ENCODE measurements at places on chromosomes 16 and 17.

DNA sequence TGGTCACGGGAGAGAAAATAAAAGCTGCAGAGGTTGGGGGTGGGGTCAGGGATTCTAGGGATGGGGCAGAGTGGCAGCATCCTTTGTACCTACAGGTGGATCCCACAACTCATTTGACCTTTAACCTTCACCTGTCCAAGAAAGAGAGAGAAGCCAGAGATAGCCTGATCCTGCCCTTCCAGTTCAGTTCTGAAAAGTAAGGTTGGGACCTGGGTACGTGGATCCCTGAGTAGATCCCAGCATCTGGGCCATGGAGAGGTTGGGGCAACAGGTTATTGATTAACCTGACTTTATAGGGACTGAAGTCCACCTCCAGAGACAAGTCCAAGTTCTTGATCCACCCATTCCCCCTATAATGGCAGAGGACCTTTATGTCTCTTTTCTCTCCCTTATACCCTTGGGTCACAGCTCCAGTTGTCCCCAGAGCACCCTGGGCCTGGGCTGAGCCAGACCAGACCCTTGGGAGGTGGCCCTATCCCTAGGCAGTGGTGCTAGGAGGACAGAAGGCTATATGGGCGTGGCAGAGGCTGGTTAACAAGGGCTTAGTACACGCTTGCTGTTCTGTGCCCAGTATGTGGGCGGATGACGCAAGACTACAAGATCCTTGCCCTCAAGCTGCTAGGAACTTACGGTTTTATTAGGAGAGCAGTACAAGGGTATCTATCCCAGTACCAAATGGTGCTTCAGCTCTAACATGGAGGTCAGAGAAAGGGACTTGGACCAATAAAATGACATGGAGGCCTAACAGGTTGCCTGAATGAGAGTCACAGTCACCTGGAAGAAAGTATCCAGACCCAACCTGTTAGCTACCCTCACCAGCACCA is 3.3 kb downstream of the CLDN7 start:
- DNase-seq = no peak

DNA sequence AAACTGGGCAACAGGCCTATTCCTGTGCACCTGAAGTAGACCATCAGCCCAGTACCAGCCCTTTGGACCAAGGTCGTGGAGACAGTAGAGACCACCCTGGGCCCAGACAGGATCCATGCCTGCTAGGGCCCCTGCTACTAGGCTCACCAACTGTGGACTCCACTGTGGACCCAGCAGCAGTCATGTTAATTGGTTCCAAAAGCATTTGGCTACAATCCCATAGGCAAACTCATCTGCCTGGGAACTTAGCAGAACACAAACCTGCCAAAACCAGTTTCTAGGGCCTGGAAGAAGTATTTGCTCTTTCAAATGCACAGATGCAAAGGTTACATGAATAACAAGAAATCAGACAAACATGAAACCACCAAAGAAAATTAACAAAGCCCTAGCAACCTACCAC is 53.1 kb downstream of the ACSM2A start:
- DNase-seq = no peak

DNA sequence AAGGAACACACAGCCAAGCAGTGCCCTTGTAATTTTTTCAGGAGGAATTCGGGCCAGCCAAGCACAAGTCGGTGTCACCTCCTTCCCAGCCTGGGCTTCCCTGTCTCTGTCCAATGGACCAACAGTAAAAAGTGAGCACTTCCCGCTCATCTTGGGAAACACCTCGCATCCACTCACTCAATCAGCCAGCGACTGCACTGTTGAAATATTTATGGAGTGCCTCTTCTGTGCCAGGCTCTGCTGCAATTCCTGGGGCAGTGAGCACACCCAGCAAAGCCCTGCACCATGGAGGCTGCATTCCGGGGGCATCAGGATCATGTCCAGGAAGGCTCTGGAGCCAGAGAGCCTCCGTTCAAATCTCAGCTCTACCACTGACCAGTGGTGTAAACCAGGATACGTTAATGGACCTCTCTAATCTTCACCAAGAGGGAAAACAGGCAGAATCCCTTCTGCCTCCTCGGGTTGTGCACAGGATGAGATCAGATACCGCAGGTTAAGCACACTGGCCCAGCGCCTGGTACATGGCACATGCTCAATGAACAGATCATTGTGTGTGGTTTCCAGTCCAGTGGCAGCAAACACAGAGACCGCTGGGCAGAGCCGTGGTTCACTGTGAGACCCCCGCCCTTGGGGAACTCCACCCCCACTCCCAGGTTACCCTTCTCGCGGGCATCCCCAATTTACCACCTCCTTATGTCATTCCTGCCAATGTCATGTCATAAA is 194.3 kb downstream of the ZNF423 start:
- DNase-seq = no peak

GRCh38 chr16:65336160-65336559 is 214.3 kb upstream of the CDH11 start:
- DNase-seq = no peak

DNA sequence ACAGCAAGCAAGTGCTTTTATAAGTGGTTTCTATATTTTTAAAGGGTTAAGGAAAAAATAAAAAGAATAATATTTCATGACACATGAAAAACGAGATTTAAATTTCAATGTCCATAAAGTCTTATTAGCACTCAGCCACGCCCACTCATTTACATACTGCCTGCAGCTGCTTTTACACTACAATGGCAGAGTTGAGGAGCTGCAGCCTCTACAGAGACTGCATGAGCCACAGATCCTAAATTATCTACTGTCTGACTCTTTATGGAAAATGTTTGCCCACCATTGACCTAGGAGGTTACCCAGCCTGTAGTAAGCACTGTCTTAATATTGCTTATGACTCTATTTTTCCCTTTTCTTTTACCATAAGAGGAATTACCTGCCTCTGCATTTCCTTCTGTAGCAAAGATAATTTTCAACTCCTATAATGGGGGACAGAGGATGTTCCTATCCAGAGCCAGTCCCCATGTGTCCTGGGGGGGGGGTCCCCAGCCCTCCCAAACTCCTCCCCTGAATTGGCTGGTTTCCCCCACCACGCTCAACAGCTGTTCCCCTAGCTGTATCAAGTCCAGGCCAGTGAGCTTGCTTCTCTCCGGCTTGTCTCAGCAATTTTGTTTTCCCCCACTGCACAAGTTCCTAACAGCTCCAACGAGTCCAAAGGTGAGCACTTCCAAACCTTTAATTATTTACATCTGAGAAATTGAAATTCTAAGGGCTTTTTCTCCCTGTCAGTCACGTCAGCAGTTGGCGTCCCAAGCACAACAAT is 139.4 kb upstream of the ERCC4 start:
- no peak for DNase-seq

GRCh38 chr17:32512328-32512727 is 25.5 kb downstream of the CDK5R1 start:
- DNase-seq = no peak

GRCh38 chr16:30417529-30418349 is 10.3 kb downstream of the ZNF771 start:
- DNase-seq = no peak

DNA sequence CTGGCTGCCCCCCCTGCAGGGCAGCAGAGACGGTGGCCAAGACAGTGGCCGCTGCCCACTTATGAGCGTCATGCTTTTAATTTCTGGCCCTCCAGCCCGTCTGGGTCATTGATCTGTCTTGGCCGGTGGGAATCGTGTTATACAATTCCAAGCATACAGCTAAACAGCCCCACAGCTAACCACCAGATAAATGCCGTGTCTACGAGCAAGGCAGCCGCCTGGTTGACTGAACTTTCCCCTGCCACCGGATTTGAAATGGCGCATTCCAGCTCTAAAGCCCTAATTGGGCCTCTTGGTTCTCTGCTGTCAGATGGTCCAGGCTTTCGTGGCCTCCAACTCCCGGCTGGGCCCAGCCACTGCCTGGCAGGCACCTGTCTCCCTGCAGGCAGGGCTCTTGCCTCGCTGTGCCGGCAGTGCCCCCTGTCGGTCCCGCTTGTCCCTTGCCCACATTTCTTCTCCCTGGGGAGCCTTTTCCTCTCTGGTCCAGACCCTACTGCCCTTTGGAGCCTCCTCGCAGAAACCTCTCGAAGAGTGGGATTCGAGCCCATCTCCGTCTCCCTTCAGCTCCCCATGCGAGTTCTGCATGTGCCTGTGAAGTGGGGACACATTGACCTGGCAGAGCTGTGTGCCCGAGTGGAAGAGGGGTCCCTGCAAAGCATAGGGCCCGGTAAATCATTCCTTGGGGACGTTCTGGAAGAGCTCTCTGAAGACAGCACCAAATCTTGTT is 1.8 kb upstream of the RBFOX3 start:
- DNase-seq = peak; percentile 88

- DNase-seq = peak; percentile 22
Measured at GRCh38 chr16:46857368-46857945, 26.5 kb upstream of the C16orf87 start.

DNA sequence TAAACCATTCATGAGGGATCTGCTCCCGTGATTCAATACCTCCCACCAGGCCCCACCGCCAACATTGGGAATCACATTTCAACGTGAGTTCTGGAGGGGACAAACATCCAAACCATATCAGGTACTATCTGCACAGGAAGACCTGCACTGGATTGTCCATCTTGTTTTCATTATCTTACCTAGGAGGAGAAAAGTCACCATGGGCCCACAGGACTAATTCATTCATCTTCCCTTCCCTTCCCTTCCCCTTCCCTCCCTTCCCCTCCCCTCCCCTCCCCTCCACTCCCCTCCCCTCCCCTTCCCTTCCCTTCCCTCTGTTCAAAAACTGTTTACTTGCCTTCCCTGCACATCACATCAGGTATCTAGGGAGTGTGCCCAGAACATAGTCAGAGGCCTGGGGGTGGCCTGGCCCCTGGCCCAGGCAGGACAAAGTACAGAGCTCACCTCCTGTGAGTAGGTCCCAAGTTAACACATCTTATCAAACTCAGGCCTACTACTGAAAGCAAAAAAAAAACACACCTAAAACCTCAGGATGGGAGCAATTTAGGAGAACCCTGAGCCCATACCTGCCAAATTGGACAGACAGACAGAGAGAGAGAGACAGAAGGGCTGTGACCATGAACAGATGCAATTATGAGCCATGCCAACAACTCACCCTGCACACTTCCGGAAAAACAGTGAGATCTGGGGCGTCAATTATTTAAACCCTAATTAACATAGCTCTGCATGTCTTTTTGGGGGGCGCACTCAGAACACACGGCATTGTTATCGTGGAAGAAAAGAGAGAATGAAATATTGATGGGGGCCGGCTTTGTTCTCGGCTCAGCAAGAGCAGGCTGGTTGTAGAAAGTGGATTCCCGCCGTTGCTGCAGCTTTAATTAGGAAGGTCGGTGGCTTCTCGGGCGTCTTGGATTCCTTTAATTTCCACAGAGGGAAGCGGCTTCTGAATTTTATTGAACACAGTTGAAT is 151.2 kb downstream of the IRX5 start:
- DNase-seq = no peak

DNA sequence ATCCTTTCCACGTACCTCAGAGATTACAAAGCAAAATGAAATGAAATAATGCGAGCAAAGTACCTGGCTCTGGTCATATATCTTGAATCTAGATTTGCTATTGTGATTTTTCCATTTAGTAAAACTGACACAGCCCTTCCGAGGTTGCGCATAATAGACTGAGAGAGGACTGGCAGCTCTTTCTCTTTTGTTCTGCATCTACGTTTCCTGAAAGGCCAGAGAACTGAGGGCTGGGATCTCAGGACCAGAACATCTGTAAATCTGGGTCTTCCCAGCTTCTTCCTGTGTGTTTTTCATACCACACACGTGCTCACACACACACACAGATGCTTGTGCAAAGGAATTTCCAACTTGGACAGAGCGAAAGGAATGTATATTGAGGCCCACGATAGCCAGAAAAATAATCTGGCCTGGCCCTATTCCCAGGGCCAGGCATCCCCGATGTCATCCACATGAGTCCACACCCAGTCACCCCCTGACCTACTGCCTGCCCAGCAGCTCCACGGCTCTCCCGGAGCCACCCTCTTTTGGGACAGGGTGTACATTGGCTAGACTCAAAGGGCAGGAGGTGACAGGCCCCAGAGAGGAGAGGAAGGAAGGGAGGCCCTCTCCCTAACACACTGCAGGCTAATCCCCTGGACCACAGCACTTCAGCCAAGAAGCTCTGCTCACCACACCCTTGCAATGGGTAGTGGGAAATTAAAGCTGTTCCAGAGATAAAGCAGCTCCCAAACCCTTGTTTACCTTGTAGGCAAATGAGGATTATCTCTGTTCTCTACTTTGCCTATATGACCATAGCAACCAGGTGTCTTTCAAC is 41.8 kb downstream of the NOL11 start:
- DNase-seq = no peak

GRCh38 chr17:2724784-2725164 is 13.2 kb upstream of the CLUH start:
- no peak for DNase-seq

- DNase-seq = no peak
Measured at GRCh38 chr16:20430948-20431347, 20.4 kb upstream of the ACSM2A start.

DNA sequence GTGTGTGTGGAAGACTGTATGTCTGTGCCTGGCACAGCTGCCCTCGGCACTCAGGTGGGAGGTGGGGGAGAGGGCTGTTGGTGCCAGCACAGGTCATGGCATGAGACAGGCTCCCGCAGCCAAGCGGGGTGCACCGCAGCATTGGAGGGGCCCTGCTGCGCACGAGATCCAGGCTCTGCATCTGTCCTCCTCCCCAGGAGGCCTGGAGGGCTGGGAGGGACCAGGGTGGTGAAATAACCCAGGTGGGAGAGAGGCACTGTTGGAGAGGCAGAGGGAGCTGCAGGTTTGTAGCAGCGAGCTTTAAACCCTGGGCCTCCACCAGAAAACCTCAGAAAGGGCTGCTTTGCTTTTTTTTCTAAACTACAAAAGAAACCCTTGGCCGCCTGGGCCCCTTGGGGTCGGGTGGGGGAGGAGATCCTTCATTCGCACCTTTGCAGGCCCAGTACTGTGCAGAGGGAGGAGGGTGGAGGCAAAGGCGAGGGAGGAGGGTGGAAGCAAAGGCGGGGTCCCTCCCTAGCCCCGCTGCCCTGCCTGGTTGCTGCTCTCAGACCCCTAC is 241.7 kb downstream of the SEC14L1 start:
- DNase-seq = no peak

GRCh38 chr17:32141679-32142037 is 644 bp upstream of the RHOT1 start:
- no peak for DNase-seq

DNA sequence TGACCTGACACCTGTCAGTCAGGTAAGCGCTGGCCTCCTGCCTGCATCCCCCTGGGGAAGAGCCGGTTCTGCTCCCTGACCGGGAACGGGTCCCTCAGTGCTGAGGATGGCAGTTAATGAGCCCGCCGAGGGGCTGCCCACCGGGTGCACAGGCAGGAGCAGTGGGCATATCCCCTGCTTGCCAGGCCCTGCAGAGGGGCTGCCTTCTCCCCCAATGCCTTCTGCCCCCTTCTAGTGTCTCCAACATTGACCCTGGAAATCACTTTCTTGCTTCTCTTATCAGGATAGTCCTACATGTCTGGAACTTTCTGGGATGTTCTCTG is 388.5 kb downstream of the SEC14L1 start:
- no peak for DNase-seq
